T-helper 17 cell (primary cell): ENCODE measurements at places on chromosomes 5 and 9.
A peak's percentile ranks its signal among the peaks of the same experiment; 100 is the strongest.

- H3K36me3 ChIP-seq, result no peaks in the 10 kb centered on the region
- H3K4me3 ChIP-seq, result no peak overlapping the region
- peak overlapping the region; percentile 94 for H3K27ac ChIP-seq
- peaks cover 68% of the 10 kb centered on the region for H3K4me1 ChIP-seq
- no peaks in the 10 kb centered on the region for H3K27me3 ChIP-seq
- DNase-seq, result no peak
Observed at GRCh38 chr5:68257210-68257609, 41.7 kb downstream of the PIK3R1 start.

DNA sequence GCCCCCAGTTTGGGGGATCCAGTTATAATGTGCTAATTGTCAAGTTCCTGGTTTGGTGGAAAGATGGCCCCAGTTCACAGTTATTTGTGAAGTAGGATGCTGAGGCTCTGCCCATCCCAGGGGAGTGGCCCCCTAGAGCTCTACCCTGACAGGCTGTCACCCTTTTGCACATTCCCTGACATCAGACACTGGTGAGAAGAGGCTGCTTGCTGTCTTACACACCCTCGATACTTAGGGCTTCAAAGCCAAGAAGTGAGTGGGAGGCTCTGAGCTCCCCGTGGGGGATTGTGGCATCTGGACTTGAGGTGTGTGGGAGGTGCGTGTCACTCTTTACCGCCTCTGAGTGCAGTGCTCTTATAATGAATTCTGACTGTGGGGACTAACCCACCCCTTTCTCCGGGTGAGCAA is 168.5 kb downstream of the DOCK2 start:
- H3K36me3 ChIP-seq, result peaks cover 16% of the 10 kb centered on the region
- DNase-seq, result no peak
- H3K27ac ChIP-seq, result peak overlapping the region; percentile 21
- H3K4me3 ChIP-seq, result no peak overlapping the region
- H3K27me3 ChIP-seq, result no peaks in the 10 kb centered on the region
- peaks cover 28% of the 10 kb centered on the region for H3K4me1 ChIP-seq

- no peak overlapping the region for H3K4me3 ChIP-seq
- H3K4me1 ChIP-seq, result peaks cover 12% of the 10 kb centered on the region
- peaks cover 2% of the 10 kb centered on the region for H3K36me3 ChIP-seq
- no peak for DNase-seq
- no peaks in the 10 kb centered on the region for H3K27me3 ChIP-seq
Observed at GRCh38 chr9:75186767-75187380, 98.6 kb downstream of the OSTF1 start.

DNA sequence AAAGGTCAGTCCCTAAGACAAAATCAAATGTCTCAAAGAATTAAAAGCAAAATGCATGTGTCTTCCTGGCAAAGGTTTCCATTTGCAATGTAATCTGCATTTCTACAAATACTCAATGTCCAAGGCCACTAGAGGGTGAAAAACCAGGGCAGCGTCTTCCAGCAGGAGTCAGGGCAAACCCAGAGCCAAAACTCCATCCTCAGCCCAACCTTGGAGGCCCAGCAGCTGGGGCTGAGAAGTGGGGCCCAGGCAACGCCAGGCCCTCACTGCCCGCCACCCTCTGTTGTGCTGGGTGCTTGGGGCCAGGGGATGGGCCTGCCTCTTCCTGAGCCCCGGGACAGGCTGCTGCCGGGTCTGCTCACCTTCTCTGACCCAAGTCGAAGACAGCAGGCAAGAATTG is 200.1 kb downstream of the PAX5 start:
- H3K27me3 ChIP-seq, result peaks cover 33% of the 10 kb centered on the region
- no peaks in the 10 kb centered on the region for H3K36me3 ChIP-seq
- no peak for DNase-seq
- no peak overlapping the region for H3K4me3 ChIP-seq
- no peak overlapping the region for H3K27ac ChIP-seq
- H3K4me1 ChIP-seq, result peaks cover 3% of the 10 kb centered on the region

GRCh38 chr5:16994565-16994964 is 58.5 kb upstream of the MYO10 start:
- DNase-seq, result no peak
- no peaks in the 10 kb centered on the region for H3K27me3 ChIP-seq
- H3K36me3 ChIP-seq, result peaks cover 2% of the 10 kb centered on the region

GRCh38 chr5:170300361-170301013 is 2.9 kb upstream of the LCP2 start:
- H3K4me3 ChIP-seq, result no peak overlapping the region
- H3K36me3 ChIP-seq, result peaks cover 14% of the 10 kb centered on the region
- peak overlapping the region; percentile 96 for H3K27ac ChIP-seq
- peaks cover 59% of the 10 kb centered on the region for H3K4me1 ChIP-seq
- H3K27me3 ChIP-seq, result no peaks in the 10 kb centered on the region
- no peak for DNase-seq

GRCh38 chr5:172111852-172112225 is 76.2 kb downstream of the STK10 start:
- DNase-seq, result no peak
- H3K4me3 ChIP-seq, result peak overlapping the region; percentile 83
- peaks cover 52% of the 10 kb centered on the region for H3K4me1 ChIP-seq
- peaks cover 4% of the 10 kb centered on the region for H3K36me3 ChIP-seq
- H3K27ac ChIP-seq, result peak overlapping the region; percentile 97

GRCh38 chr5:88142886-88143692 is 125.6 kb downstream of the TMEM161B start:
- no peak for DNase-seq
- no peaks in the 10 kb centered on the region for H3K36me3 ChIP-seq
- H3K4me3 ChIP-seq, result peak overlapping the region; percentile 31
- H3K4me1 ChIP-seq, result peaks cover 9% of the 10 kb centered on the region
